Activated CD8-positive, alpha-beta memory T cell treated with anti-CD3 and anti-CD28 coated beads for 48 hours (primary cell): ENCODE measurements at places on chromosomes 4 and X.

- DNase-seq, result no peak
Observed at GRCh38 chrX:70132877-70133302, 357 bp upstream of the IGBP1 start.

DNA sequence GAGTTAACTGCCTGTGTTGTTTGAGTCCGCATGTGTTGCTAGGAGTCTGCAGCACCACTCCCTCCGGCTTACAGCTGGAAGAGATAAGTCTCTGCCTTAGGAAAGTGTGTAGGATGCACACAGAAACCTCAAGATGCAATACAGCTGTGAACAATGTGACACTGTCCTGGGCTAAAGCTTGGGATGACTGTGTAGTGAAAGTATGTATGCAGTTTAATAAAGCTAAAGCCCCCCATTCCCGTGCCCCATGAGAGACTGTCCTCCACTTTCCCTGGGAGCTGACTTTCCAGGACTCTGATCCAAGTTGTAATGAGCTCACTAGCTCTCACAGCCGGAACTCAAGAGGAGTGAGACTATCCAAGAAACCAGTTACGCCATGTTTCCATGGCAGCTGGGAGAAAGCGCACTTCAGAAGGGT lies 156.6 kb upstream of the FTHL17 start:
- no peak for DNase-seq

DNA sequence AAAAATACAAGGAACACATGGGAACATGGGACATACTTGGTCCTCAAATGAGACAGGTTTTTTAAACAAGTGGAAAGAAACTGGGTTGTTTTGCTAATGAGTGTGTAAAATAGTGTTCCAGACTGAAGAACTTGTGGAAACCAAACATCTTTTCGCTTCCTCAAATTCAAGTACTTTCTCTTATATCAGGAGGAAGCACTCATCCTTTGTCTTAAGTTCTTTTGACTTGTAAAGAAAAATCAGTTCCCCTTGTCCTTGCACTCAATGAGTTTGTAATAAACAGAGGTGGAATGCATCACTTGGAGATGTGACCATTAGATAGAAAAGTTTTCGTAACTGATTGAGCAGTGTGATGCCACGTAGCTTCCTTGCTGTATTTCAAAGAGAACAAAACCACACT lies 101.1 kb downstream of the PHOX2B start:
- no peak for DNase-seq

DNA sequence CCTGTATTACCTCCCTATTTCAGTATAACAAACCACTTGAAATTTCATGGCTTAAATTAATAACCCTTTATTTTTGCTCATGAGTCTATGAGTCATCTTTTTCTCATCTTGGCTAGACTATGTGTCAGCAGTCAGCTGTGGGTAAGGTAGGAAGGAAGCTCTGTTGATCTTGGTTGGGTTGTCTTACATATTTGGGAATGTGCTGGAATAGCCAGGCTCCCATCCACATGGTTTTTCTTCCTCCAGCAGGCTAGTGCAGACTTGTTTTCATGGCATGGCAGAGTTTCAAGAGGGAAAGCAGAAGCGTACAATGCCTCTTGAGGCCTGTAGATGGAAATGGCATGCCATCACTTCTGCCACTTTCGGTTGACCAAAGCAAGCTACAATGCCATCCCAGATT lies 89.7 kb downstream of the LINC00632 start:
- DNase-seq, result no peak

- no peak for DNase-seq
Observed at GRCh38 chr4:182538031-182538430, 294.8 kb downstream of the TENM3 start.
